Naive thymus-derived CD8-positive, alpha-beta T cell (primary cell): ENCODE measurements at places on chromosomes 4 and X.
A peak's percentile ranks its signal among the peaks of the same experiment; 100 is the strongest.

DNA sequence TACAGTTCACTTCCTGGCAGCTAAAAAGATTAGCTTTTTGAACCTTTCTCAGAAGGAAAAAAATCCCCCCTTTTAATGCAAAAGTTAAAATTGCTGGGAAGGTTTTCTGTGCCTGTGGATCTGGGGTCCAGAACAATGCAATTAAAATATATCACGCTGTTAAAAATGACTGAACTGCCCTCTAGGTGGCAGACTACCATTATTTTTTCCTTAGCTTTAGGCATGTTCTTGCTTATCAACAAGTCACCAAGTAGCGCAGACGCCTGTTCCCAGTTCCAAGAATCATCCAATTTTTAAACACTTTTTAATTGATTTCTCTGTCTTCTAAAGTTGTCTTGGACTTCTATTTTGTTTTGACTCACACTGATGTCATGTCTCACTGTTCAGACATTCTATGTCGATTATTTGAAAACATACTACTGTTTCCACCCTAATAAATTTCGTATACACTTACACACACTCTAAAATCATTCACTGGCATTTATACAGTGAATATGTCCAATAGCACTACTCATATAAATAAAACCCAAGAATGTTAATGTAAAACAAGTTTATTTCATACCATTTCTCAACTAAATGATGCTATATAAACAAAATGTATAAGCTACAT is 661.6 kb downstream of the RAPGEF2 start:
- no peaks in the 10 kb centered on the region for H3K4me1 ChIP-seq
- no peaks in the 10 kb centered on the region for H3K36me3 ChIP-seq
- no peak for DNase-seq
- H3K27me3 ChIP-seq: no peaks in the 10 kb centered on the region
- no peak overlapping the region for H3K27ac ChIP-seq

DNA sequence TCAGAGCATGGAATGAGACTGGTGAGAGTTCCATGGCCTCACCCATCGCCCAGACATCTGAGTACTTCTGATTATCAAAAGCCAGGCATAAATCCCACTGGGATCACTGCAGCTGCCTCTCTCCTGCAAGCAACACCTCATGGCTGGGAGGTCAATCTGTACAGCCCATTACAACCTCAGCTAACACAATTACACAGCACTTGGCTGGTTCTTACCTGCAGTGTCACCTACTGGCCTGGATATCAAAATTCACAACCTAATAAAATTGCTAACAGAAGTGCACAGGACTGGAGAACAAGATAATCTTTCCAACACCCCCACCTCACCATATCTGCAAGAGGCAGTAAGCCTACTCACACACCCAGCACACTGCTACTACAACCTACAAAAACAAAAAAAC is 341.7 kb upstream of the NDST3 start:
- H3K36me3 ChIP-seq: peaks cover 8% of the 10 kb centered on the region
- H3K4me1 ChIP-seq: no peaks in the 10 kb centered on the region
- no peak overlapping the region for H3K4me3 ChIP-seq
- DNase-seq: no peak
- H3K27ac ChIP-seq: no peak overlapping the region

- peaks cover 52% of the 10 kb centered on the region for H3K4me1 ChIP-seq
- peak overlapping the region; percentile 69 for H3K4me3 ChIP-seq
- peak overlapping the region; percentile 93 for H3K27ac ChIP-seq
- H3K27me3 ChIP-seq: no peaks in the 10 kb centered on the region
Measured at GRCh38 chr4:153426207-153426885, 39.8 kb upstream of the TMEM131L start.

- H3K4me3 ChIP-seq: no peak overlapping the region
- H3K4me1 ChIP-seq: no peaks in the 10 kb centered on the region
- H3K27me3 ChIP-seq: no peaks in the 10 kb centered on the region
- DNase-seq: no peak
Measured at GRCh38 chrX:70336767-70337166, 46.9 kb downstream of the KIF4A start.

DNA sequence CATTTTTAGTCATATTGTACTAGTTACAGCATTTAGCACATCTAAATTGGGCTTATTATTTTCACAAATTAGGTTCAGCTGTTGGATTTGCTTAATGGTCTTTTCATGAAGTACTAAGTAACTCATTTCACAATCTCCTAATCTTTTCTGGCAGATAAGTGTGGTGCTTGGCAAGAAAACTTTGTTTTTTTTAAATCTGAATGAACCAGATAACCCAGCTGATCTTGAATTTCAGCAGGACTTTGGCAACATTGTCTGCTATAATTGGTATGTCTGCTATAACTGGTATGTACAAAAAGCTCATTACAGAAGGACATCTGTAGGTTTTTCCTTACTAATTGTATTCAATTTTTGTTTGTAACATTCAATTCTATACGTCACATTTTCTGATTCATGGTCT is 22.7 kb downstream of the WDR19 start:
- DNase-seq: no peak
- peaks cover 19% of the 10 kb centered on the region for H3K36me3 ChIP-seq
- H3K27ac ChIP-seq: no peak overlapping the region
- no peak overlapping the region for H3K4me3 ChIP-seq

- H3K27ac ChIP-seq: peak overlapping the region; percentile 87
- peak overlapping the region; percentile 80 for H3K4me3 ChIP-seq
- DNase-seq: peak; percentile 39
- H3K36me3 ChIP-seq: no peaks in the 10 kb centered on the region
- H3K27me3 ChIP-seq: no peaks in the 10 kb centered on the region
Measured at GRCh38 chrX:129961180-129962083, 21.0 kb upstream of the BCORL1 start.

DNA sequence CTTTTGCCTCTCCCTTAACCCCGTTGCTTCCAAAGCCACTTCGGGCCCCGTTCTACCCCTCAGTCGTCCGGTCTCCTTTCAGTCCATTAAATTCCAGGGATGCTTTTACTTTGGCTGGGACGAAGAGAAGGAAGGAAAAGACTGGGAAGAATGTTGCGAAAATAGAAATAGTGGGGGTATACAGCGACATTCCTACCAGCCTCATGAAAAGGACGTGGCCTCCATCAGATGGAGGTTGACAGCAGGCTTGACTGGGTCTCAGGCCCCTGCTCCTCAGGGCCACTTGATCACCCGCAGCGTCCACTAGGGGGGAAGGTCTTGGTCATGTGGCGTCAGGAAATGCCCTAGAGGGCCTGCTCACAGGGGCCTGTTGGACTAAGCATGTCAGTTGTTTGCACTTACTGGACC is 657 bp upstream of the ANKRD50 start:
- H3K27ac ChIP-seq: peak overlapping the region; percentile 81
- peak overlapping the region; percentile 89 for H3K4me3 ChIP-seq
- no peaks in the 10 kb centered on the region for H3K27me3 ChIP-seq

- H3K27me3 ChIP-seq: no peaks in the 10 kb centered on the region
- H3K4me3 ChIP-seq: no peak overlapping the region
- peaks cover 3% of the 10 kb centered on the region for H3K36me3 ChIP-seq
- no peaks in the 10 kb centered on the region for H3K4me1 ChIP-seq
- no peak for DNase-seq
- no peak overlapping the region for H3K27ac ChIP-seq
Measured at GRCh38 chr4:143616771-143617170, 83.7 kb downstream of the FREM3 start.

GRCh38 chrX:51215266-51215665 is 117.4 kb upstream of the NUDT10 start:
- H3K36me3 ChIP-seq: peaks cover 5% of the 10 kb centered on the region
- no peak overlapping the region for H3K4me3 ChIP-seq
- H3K27me3 ChIP-seq: no peaks in the 10 kb centered on the region
- H3K27ac ChIP-seq: peak overlapping the region; percentile 53

DNA sequence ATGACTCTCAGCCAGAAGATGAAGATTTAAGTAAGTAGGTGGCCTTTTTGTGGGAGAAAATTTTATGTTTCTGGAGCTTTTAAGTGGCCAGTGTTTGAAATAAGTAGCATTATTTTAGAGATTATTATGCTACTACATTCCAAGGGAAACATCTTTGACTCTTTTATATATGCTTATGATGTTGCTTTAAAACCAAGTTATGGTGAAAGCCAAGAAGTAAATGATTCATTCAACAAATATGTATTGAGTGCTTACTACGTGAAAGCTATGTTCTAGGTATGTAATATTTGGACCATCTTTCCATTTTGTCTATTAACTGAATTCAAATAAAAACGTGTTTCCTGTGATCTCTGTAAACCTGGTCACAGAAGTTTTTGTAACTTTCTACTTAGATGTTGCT is 58.3 kb downstream of the ZFX start:
- H3K27ac ChIP-seq: no peak overlapping the region
- H3K4me3 ChIP-seq: no peak overlapping the region
- H3K4me1 ChIP-seq: peaks cover 8% of the 10 kb centered on the region
- H3K27me3 ChIP-seq: no peaks in the 10 kb centered on the region
- no peak for DNase-seq
- peaks cover 63% of the 10 kb centered on the region for H3K36me3 ChIP-seq

DNA sequence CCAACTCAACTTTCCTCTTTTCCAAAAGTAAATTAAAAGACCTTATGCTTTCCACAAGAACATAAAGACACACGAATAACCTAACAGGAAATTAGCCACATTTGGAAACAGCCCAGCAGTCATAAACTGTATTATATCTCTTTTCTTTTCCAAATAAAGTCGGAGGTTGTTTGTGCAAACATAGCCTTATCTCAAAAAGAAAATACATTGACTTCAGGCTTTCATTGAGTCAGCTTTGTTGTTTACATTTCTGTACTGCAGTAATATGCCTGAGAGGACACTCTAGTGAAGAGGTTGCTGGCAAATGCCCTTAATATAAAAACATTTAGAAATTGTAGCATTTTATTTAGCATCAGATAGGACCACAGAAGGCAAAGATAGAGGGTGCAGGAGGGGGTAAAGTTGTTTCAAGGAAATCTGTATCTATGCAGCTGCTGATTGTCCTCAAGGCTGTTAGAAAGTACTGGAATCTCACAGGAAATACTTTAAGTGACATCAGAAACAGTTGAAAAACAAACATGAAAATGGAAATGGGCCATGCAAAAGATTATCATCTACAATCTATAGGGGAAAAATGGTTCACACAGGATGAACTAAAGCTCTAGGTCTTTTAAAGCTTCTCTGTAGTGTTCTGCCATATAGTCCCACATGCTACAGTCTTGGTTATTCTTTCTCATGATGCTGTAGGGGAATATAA is 14.5 kb downstream of the LNX1 start:
- DNase-seq: no peak
- no peak overlapping the region for H3K4me3 ChIP-seq
- no peak overlapping the region for H3K27ac ChIP-seq
- H3K36me3 ChIP-seq: no peaks in the 10 kb centered on the region

- no peak for DNase-seq
- peaks cover 7% of the 10 kb centered on the region for H3K27me3 ChIP-seq
- no peak overlapping the region for H3K27ac ChIP-seq
- no peaks in the 10 kb centered on the region for H3K4me1 ChIP-seq
- peaks cover 5% of the 10 kb centered on the region for H3K36me3 ChIP-seq
- no peak overlapping the region for H3K4me3 ChIP-seq
Measured at GRCh38 chr4:78138252-78138651, 81.1 kb downstream of the FRAS1 start.

DNA sequence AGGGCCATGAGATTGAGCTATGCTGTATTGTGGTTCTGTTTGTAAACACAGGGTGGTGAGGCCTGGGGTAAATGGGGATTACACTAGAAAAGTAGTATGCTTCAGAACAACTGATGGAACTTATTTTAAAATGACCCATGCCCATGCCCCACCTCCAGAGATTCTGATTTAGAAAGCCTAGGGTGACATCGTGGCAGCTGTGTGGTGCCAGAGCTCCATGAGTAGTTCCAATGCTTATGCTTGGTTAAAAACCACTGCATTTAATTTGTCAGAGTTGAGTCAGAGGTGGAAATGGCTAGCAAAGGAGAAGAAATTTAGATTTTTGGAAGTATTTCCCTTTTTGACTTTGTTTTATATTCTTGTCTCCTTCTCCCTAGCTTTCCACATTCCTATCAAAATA is 63.4 kb upstream of the PDE5A start:
- DNase-seq: no peak
- H3K27me3 ChIP-seq: peaks cover 12% of the 10 kb centered on the region
- H3K4me3 ChIP-seq: no peak overlapping the region
- H3K27ac ChIP-seq: no peak overlapping the region

DNA sequence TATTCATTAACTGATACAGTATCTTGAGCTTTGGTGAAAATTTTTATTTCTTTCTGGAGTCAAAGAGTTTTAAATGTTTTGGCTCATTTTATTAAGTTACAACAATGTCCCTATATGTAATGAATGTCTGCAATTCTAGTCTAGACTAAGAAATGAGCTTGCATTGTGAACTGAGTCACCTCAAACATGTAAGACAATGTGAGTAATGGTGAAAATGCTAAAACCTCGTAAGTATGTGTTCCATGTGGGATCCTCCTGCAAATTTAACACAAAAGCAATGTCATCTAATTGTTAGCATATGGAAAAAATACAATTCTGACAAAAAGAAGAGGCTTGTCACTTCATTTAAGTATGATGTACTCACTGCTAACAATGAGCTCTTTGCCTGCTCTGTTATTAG is 480.5 kb upstream of the FSTL5 start:
- no peaks in the 10 kb centered on the region for H3K36me3 ChIP-seq
- H3K4me1 ChIP-seq: no peaks in the 10 kb centered on the region
- H3K27ac ChIP-seq: no peak overlapping the region
- DNase-seq: no peak

DNA sequence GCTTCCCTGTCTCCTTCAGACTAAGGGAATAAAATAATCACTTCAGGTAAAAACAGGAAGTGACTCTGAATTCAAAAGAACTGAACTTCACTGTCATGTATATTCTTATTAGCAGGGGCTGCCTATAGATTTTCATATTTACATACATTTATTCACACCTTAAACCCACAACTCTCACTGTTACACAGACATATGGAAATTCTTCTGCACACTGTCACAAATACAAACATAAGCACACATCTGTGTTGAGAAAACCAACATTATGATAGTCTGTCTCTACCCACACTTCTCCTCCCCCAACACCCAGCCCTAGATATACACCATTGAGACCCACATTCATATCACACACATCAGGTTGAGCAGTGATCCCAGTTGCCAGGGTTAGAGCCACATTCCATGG is 5.7 kb upstream of the FGF16 start:
- peaks cover 17% of the 10 kb centered on the region for H3K27me3 ChIP-seq
- no peak overlapping the region for H3K4me3 ChIP-seq
- DNase-seq: no peak
- H3K36me3 ChIP-seq: no peaks in the 10 kb centered on the region
